Vagina (tissue), 2 donors: ENCODE measurements at places on chromosomes 4 and X. TPM values are rescaled to one million over a fixed set of nuclear protein-coding genes. Genes with fewer than 3 reads are reported as not detected.

Gene PWWP3B
- total RNA-seq = 2.5 TPM

DNA sequence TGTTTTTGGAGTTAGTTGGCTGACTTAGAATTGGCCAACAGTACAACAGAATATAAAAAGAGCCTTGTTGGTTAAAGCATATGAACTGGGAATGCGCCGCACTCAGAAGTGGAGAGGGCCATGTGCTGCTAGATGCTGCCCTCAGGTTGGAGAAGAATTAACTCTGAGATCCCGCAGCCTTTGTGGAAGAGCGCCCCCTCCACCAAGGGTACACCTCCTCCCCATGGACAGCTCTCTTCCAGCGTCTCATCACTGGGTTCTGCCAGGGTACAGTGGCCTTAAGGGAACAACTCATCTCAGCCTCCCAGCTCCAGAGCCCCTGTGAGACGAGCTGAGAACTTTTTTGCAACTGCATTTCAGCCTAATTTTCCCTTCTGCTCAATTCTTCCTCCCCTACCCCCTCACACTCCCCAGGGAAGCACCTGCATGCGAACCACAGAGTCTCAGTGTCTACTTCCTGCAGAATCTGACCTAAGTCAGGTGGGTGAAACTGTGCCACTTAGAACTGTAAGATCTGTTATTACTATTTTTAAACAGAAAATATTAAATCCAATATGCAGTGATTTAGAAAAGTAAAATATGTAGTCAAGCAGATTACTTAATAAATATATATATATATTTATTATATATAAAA lies 380.6 kb downstream of the RAB28 start:
- DNase-seq = no peak

DNA sequence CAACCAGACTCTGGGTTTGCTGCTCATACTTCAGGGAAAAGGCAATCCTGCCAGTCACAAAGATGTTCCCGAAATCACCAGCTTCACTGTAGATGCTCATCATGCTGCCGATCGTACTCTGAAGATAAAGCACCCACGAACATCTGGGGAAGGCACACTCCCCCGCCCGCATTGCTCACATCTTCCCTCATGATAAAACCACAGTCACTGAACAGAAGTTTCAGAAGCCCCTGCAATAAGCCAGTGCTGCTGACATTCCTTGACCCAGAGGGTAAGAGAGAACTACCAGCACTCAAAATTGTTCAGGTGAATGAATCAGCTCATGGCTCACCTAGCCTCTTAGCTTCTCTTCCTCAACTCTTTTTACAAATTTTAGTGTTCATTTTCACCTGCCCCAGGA lies 43.1 kb downstream of the SRPX2 start:
- DNase-seq = no peak

Gene TLR3
- total RNA-seq = 10.6 TPM

Gene GPC4
- total RNA-seq = 7.6 TPM

DNA sequence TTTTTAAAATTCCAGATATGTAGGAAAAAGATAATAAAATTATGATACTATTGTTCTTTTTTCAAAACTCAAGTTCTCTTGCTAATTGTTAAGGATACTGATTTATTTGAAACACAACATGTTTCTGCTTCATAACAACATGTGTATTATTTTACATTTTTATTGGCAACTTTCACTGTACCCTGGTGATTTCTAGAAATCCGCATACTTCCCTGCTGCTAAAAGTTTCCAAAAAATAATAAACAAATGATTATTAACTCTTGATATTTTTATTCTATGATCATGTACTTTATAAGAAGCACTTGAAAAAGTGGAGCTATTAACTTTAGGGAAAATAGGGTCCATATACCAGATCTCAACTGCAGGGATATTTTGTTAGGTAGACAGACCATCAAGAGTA lies 71.2 kb upstream of the HCCS start:
- DNase-seq = no peak

DNA sequence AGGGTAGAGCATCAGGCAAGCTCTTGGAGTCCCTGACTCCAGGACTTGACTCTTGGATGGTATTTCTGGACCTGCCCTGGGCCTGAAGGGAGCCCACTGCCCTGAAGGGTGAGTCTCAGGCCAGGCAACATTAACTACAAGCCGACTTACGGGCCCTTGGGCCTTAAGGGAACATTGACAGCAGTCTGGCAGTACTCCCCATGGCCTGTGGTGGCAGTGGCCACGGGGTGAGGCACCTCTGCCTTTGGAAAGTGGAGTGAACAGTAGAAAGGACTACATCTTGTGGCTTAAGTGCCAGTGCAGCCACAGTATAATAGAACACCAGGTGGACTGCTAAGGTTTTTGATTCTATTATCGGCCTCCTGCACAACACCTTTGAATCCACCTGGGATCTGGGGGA lies 36.3 kb downstream of the SH3BGRL start:
- DNase-seq = no peak

DNA sequence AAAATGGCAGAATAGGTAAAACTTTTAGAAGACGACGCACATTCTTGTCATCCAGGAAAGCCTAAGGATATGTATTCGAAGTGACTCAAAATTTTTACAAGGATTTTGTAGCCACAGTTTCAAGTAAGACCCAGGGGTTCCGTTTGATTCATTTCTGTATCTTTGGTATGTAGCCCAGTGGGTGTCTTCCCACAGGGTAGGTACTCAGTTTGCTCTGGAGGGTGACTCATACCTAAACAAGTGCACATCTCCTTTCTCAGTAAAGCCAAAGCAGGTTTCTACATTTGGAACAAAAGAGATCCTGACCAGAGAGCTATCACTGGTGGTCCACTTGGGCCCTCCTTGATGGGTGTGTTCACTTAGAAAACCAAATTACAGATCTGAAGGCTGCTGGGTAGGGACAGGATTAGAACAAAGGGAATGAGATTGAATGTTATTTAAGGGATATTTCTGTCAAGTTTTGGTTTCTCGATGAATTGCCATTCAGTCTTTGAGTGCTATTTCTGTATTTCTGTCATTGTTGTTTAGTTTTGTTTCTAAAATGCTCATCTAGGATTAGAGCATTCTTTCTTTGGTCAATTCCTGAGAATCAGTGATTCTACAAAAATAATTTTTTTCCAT lies 56.1 kb downstream of the PLS3 start:
- DNase-seq = no peak

Gene PITX2
- 6.6 TPM for total RNA-seq

Gene SLC35A2
- total RNA-seq = 7.1 TPM

Gene PAGE2B
- total RNA-seq = not detected

Gene PRSS12
- total RNA-seq = 15.0 TPM

Gene ASB9
- total RNA-seq = 2.0 TPM

DNA sequence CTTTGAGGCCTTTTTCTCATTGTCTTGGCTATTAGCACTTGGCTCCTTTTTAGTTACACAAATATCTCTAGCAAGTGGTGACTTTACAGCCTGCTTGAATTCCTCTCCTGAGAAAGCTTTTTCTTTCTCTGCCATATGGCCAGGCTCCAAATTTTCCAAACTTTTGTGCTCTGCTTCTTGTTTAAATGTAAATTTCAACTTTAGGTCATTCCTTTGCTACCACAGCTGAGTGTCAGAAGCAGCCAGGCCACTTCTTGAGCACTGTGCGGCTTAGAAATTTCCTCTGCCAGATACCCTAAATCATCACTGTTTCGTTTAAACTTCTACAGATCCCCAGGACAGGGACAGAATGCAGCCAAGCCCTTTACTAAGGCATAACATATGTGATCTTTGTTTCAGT lies 222.4 kb downstream of the FBXO8 start:
- no peak for DNase-seq

DNA sequence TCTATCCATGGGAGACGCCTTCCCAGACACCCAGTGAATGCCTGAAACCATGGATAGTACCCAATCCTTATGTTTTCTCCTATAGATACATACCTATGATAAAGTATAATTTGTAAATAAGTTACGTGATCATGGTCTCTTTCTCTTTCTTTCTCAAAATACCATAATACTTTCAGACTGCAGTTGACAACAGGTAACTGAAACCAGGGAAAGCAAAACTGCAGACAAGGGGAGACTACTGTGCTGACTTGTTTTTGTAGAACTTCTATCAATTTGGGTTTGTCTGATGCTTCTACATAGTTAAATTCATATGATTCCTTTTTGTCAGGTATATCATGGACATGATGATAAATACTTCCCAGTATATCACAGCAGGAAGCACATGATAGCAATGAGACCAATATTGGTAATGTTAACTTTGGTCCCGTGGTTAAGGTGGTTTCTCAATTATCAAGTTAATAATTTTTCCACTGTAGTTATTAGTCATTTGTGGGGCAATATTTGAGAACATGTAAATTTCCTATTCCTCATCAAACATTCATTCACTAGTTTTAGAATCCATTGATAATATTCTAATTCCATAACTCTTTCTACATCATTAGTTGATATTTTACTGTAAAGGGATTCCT lies 298.0 kb upstream of the TET2 start:
- DNase-seq = no peak

- DNase-seq = no peak
These were observed 218.9 kb downstream of the OR13H1 start for GRCh38 chrX:131762802-131763234.

DNA sequence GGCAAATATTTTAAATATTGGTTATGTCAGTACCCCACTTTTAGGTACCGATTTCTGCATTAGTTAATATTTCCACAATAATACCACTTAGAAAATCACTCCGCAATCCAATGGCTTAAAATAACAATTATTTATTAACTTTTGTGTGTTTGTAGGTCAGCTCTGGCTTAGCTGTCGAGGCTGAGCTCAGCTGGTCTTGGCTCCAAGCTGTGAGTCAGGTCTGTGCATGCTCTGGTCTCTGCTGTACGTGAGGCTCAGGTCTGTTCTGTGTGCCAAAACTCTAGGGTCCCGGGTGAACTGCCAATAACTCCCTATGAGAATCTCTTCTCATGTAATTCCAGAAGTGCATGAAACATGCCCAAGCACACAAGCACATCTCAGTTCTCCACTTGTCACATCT lies 245.8 kb upstream of the GK2 start:
- DNase-seq = no peak

DNA sequence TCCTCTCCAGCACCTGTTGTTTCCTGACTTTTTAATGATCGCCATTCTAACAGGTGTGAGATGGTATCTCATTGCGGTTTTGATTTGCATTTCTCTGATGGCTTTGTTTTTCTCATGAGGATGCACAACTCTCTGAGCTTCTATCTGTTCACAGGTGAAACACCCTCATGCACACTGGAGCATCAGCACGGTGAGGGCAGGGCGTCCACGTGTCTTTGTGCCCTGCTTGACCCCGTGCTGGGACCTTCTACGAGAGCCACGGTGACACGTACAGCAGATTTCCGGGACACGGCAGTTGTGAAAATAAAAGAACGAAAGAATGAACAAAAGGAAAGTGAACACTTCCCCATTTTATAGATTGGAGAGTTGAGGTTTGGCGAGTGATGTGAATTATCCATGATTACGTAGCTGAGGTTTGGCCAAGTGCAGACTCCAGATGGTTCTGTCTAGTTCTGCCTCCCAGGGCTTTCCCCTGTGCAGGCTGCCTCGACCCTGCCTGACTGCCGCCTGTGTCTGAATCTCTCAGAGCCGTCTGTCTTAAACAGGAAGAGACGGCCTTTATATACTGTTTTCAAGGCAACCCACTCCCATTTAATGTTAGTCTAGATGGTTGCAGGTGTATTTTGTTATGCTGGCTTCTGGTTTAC lies 67.8 kb upstream of the SORBS2 start:
- no peak for DNase-seq

DNA sequence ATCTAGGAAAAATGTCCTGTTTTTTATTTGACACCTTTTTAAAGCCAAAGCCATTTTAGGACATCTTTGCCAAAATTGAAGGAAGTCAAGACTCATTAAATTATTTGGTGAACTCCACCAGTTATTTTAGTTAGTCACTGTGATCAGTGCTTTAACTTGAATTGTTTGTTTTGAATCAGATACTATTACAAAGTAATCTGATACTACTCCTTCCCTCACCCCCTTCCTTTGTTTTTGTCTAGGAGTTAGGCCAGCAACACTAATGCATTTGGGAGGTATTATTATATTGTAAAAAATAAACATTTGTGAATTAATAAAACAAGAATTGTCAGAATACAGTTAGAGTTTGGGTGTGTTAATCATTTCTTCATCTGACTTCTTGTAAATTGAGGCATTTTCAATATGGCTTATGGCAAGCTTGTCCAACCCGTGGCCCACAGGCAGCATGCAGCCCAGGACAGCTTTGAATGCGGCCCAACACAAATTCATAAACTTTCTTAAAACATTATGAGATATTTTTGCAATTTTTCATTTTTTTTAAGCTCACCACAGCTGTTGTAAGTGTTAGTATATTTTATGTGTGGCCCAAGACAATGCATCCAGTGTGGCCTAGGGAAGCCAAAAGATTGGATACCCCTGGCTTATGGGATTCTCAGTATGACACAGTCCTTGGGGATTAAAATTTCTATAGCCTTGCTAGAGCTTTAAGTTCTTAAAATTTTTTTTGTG lies 182.2 kb downstream of the BMPR1B start:
- no peak for DNase-seq

DNA sequence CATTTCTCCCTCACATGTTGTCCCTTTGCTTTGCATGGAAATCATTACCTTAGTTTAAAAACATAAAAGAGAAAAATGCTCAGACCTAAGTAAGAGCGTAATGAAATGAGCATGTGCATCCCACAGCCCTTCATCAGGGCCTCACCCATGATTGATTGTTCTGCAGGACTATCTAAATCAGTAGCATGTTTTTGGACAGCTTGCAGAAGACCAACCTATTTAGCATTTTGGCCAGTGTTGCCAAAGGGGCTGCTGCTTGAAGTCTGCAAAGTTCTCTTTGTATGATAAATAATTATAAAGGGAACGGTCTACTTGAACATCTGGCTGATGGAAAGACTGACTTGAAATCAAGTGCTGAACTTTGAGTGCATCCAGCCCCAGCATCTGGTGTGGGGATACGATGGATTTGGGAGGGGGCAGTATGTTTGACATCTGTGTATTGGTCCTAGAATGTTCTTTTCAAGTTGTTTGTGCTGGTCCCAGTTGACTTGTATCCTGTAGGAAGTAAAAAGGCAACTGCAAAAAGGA lies 76.1 kb upstream of the LIMCH1 start:
- DNase-seq = no peak

Gene ASB12
- not detected for total RNA-seq

Gene NSG1
- total RNA-seq = 32.9 TPM

GRCh38 chr4:6694177-6694901 lies 661 bp downstream of the S100P start:
- no peak for DNase-seq

- DNase-seq = no peak
These were observed 71.5 kb upstream of the EDNRA start for GRCh38 chr4:147409350-147409749.

Gene ZNF630
- total RNA-seq = 4.7 TPM

Gene SLC7A11
- 1.5 TPM for total RNA-seq

Gene PAGE1
- not detected for total RNA-seq

- no peak for DNase-seq
These were observed 2.1 kb downstream of the COPS4 start for GRCh38 chr4:83036991-83037665.

Gene TRO
- 12.3 TPM for total RNA-seq

DNA sequence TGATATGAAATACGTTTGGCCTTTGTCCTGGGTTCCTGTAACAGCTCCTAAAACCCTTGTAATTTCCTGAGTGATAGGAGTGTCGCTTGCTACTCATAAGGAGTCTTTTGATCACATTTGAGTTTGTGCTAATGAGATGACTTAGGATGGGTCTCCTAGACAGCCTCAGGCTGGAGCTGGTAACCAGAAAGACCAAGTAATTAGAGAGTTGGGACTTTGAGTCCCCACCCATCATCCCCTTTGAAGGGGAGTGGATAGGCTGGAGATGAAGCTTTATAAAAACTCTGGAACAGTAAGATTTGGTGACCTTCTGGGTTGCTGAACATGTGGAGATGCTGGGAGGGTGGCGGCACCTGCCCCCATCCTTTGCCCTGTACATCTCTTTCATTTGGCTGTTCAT lies 2.9 kb downstream of the SEC24B start:
- no peak for DNase-seq

GRCh38 chr4:152539556-152540292 lies 3.8 kb upstream of the FBXW7 start:
- DNase-seq = no peak
